ENCODE measurements at places on chromosomes 7 and 10.

- DNase-seq: no peak
Measured at GRCh38 chr7:46607176-46607575, 686.1 kb upstream of the IGFBP3 start.

- DNase-seq: no peak
Measured at GRCh38 chr10:7492660-7493046, 81.8 kb upstream of the SFMBT2 start.

DNA sequence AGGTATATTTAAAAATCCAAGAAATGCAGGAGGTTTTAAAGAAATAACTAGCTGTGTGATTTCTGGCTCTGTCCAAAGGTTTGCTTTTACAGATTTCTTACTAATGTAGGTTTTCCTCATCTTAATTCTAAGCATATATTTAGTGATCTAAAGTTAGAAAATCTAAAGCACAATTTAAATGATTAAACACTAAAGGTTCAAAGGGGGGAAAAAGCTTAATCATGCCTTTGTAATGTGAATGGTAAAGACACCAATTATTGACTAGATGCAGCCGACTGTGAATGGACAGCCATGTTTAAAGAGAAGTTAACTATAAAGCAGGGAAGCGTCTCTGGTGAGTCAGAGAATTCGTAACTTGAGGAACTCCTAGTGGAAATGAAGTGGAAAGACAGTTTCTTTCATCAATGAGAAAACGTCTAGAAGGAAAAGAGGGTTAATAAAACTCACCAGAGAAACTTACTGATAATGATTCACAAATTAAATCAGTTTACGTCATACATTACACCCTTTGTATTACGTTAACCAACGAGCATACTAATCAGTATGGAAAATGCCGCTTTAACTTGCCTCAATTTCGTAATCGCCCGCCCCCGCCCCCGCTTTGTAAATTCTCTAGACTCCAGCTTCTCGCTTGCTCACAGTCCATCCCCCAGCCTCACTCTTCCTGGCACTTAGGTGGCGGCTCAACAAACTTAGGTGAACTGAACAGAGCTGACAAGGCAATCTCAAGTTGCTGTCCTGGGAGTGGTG, 1.1 kb upstream of the HBP1 start:
- DNase-seq: no peak

GRCh38 chr7:375321-375831, 85.4 kb downstream of the FOXL3 start:
- DNase-seq: no peak

GRCh38 chr10:47098238-47098637, 187.0 kb downstream of the PTPN20 start:
- no peak for DNase-seq

DNA sequence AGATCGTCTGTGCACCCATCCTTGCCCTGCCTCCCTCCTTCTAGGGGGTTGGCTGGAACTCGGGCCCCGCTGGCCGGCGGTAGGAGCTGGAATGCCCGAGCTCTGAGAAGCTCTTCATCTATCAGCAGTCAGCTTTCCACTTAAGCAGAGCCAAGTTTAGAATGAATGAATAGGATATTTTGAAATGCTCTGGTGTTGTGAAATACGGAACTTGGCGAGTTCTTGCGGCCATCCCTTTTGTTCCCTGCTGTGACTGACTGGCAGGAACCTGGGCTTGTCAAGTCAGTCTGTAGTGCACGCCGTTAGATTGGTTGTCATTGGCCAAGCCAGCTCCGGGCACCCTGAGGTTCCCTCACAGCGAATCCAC, 33.3 kb downstream of the FOXK1 start:
- DNase-seq: no peak

GRCh38 chr10:86300931-86301830, 65.4 kb downstream of the GRID1 start:
- no peak for DNase-seq

DNA sequence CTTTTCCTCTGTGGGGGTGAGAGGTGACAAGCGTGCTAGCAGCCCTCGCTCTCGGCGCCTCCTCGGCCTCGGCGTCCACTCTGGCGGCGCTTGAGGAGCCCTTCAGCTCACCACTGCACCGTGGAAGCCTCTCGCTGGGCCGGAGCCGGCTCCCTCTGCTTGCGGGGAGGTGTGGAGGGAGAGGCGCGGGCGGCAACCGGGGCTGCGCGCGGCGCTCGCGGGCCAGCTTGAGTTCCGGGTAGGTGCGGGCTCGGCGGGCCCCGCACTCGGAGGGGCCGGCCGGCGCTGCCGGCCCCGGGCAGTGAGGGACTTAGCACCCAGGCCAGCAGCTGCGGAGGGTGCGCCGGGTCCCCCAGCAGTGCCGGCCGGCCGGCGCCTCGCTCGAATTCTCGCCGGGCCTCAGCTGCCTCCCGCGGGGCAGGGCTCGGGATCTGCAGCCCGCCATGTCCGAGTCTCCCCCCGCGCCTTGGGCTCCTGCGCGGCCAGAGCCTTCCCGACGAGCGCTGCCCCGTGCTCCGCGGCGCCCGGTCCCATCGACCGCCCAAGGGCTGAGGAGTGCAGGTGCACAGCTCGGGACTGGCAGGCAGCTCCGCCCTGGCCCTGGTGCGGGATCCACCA, 352.8 kb upstream of the PODXL start:
- DNase-seq: no peak

- no peak for DNase-seq
Measured at GRCh38 chr10:73167458-73167782, 388 bp downstream of the ECD start.

All from stimulated activated CD8-positive, alpha-beta memory T cell treated with anti-CD3 and anti-CD28 coated beads, Interleukin-2, amount 100 ng/mL, for 1 hour (primary cell).